ENCODE measurements at places on chromosomes 1 and 21.

GRCh38 chr1:170967042-170967910, 31.9 kb downstream of the MROH9 start:
- no peak for DNase-seq

- DNase-seq = no peak
These were observed 101.3 kb upstream of the ARTN start for GRCh38 chr1:43832255-43832654.

GRCh38 chr1:119550381-119550780, 43.4 kb downstream of the HSD3B1 start:
- no peak for DNase-seq

DNA sequence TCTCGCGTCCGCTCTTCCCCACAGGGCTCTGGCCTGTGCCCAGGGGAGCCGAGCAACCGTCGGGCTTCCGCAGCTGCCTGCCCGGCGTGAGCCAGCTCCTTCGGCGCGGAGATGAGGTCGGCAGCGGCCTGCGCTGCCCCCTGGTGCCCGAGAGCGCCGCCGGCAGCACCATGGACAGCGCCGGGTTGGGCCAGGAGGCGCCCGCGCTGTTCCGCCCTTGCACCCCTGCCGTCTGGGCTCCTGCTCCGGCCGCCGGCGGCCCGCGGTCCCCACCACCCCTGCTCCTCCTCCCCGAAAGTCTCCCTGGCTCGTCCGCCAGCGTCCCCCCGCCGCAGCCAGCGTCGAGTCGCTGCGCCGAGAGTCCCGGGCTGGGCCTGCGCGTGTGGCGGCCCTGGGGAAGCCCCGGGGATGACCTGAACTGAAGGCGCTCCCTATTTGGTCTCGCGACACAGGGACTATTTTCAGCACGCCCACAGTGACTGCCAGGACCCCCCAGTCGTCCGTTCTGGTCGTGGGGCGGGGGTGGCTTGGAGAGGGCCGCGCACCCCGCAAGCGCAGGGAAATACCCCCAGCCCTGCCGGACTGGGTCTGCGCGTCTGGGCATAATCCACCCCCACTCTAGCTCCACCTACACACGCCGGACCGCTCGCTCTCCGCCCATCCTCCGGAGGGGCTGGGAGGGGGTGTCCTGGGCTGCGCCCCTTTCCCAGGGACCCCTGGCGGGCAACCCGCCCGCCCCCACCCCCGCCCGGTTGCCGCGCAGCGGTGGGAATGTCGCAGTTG, 1.3 kb downstream of the HES3 start:
- peak; percentile 92 for DNase-seq

- no peak for DNase-seq
These were observed 41.5 kb downstream of the IGSF21 start for GRCh38 chr1:18149027-18149641.

- no peak for DNase-seq
These were observed 207.6 kb downstream of the ROR1 start for GRCh38 chr1:63981408-63981773.

DNA sequence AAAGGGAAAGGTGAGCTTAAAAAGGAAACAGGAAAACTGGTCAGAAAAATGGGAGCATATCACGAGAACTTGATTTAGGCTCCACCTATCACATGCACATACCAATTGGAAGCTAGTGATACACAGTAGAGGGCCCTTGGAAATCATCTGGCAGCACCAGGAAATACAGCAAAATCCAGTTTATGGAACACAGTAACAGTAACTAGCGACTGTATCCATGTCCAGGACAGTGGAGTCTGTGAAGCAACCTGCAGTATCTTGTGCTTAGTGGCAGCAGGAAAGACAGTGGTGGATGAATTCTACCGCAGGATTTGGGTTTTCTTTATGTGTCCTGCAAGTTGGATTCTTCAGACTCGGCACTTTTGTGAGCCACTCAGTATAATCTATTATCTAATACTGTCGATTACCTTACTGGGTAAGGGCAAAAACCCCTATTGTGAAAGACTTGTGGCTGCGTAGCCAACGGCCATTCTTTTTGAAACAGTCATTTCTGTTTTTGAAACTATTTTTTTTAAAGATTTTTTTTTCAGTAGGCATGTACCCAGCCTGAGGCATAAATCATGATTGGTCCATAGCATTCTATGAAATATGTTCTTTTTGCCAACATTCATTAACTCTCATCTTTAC, 1.6 kb upstream of the KDM4A start:
- DNase-seq = no peak

DNA sequence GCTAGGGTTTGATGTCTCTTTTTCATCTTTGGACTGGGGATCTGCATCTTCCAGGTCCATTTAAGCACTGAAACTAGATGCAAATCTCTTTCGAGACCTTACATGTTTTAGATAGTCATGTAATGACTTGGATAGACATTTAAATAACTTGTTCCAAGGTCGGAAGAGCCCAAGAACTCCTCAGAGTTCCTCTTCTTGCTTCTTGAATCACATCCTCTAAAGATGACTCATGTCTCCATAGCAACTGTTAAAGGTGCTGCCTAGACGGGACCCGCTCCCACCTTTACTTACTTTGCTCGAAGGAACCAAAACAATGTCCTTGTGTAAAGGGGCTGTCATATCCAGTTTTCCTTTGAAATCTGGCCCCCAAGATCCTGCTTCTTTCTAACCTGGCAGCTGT, 130.0 kb downstream of the EDEM3 start:
- DNase-seq = no peak

GRCh38 chr1:88180449-88181108, 503.5 kb upstream of the PKN2 start:
- DNase-seq = peak; percentile 78

GRCh38 chr1:234933475-234933874, 195.2 kb downstream of the TOMM20 start:
- no peak for DNase-seq

- no peak for DNase-seq
These were observed 153.7 kb upstream of the IGSF21 start for GRCh38 chr1:17953921-17954320.

GRCh38 chr1:190176776-190177175, 300.9 kb downstream of the BRINP3 start:
- DNase-seq = no peak

GRCh38 chr1:53655931-53656746, 82.8 kb downstream of the GLIS1 start:
- DNase-seq = no peak

GRCh38 chr21:40841524-40842196, 5.3 kb downstream of the DSCAM start:
- no peak for DNase-seq

DNA sequence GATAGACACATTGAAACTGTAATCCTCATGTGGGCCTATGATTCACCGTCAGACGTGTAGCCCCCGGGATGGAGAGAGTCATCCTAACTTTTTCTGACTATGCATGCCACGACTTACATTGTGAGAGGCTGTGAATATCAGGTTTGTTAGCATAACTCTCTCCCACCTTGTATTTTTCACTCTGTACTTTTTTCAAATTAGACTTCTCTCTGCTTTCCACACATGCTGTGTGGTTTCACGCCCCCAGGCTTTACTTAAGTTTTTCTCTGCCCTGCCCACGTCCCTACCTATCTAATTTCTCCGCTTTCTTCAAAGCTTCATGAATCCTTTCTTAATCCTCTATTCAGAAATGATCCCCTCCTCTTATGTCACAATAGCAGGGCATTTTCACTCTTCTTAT, 3.4 kb upstream of the NCAM2 start:
- no peak for DNase-seq

GRCh38 chr1:200266871-200267270, 143.0 kb downstream of the ZNF281 start:
- DNase-seq = no peak

DNA sequence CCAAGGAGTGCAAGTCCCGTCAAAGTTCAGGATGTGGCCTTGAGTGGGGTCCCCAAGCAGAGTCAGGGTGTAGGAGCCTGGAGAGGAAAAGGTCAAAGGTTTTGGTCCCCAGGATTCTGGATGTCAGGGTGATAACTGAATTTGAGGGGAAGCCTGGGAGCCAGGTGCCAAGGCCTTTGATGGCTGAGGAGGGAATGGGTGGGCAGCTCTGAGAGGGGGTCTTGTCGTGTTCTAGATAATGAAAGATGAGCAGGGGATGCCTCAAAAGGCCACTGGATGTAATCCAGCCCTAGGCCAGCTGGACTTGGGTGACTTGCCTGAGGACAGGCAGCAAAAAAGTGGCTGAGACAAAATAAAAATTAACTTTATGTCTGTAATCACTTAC, 27.5 kb upstream of the KCNA2 start:
- DNase-seq = no peak

DNA sequence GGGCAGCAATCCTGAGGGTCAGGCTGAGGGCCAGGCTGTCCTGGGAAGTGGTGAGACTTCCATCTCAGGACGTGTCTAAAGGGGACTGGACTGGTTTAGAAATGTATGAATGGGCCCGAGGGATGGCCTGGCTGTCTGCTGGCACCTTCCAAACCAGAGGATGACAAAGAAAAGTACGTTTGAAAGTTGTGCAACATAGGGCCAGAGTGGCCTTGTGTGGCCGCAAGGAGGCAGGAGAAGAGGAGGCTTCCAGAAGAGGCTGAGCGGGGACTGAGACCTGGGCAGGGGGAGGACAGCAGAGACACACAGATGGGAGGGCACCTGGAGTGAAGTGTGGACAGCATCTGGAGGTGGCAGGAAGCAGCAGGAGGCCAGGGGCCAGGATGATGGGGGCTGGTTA, 2.6 kb upstream of the SYTL1 start:
- DNase-seq = no peak

DNA sequence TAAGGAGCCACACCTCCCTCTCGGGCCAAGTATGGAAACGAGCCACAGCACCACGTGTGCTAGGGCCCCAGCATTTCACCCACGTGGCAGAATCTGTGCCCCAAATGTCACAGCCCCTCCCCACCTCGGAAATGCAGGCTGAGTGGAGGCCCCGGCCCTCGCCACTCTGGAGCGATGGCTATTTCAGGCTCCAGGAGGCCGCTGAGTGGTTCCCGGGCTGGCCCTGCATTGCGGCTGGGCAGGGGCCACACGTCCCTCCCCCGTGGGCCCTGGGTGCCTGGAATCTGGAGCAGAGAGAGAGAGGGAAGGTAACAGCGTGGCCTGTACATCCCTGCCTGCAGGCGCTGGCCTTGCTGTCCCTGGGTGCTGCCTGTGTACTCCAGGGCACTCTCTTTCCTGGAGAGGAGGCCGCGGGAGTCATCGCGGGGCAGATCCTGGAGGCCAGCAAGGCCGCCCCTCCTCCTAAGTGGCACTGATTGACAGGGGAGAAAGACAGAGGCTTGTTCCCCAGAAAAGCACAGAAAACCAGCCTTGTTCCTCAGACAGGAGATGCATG, 68.0 kb upstream of the TRAPPC10 start:
- DNase-seq = no peak
